Activated naive CD8-positive, alpha-beta T cell treated with anti-CD3 and anti-CD28 coated beads, Interleukin-2, amount 10 ng/mL, durations not matched to agents 7 days and 5 days (primary cell): ENCODE measurements at places on chromosomes 5 and 9. TPM values are rescaled to one million over a fixed set of nuclear protein-coding genes. Genes with fewer than 3 reads are reported as not detected.
A peak's percentile ranks its signal among the peaks of the same experiment; 100 is the strongest.

GRCh38 chr5:159362220-159362619 lies 31.9 kb upstream of the IL12B start:
- no peak overlapping the region for H3K4me3 ChIP-seq
- peaks cover 17% of the 10 kb centered on the region for H3K27me3 ChIP-seq
- H3K4me1 ChIP-seq: peaks cover 16% of the 10 kb centered on the region
- H3K36me3 ChIP-seq: peaks cover 9% of the 10 kb centered on the region
- no peak for DNase-seq

FOXD4L6 gene
- total RNA-seq: 0.28 TPM

IL13 gene
- total RNA-seq: 0.30 TPM

DNA sequence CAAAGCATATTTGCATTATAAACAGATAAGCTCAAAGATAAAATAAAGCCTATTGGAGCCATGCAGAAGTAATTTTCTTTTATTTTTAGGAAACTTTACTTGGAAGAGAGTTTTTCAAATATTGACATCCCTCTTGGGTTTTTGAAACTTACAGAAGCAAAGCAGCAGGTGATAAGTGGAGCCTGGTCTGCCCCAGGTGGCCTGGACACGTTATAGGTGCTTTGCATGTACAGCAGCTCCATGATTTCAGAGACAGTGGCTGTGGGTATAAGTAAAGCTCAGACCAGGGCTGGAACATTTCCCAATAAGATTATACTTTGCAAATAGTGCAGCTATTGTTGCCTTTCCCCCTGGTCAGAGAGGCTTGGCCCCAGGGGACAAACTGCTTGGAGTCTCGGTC lies 51.5 kb downstream of the CCDC192 start:
- H3K27me3 ChIP-seq: peaks cover 2% of the 10 kb centered on the region
- DNase-seq: no peak
- no peaks in the 10 kb centered on the region for H3K36me3 ChIP-seq
- H3K4me1 ChIP-seq: no peaks in the 10 kb centered on the region

TEX48 gene
- total RNA-seq: not detected

- H3K27me3 ChIP-seq: peaks cover 3% of the 10 kb centered on the region
- H3K4me1 ChIP-seq: no peaks in the 10 kb centered on the region
- no peaks in the 10 kb centered on the region for H3K36me3 ChIP-seq
- no peak overlapping the region for H3K4me3 ChIP-seq
Observed at GRCh38 chr9:78697618-78698017, 400.7 kb downstream of the PSAT1 start.

GRCh38 chr5:36459176-36460135 lies 146.9 kb upstream of the SLC1A3 start:
- H3K4me1 ChIP-seq: peaks cover 2% of the 10 kb centered on the region
- H3K27ac ChIP-seq: no peak overlapping the region
- H3K27me3 ChIP-seq: peaks cover 21% of the 10 kb centered on the region
- no peak for DNase-seq
- no peak overlapping the region for H3K4me3 ChIP-seq

GRCh38 chr5:139693676-139694364 lies 45.7 kb downstream of the CXXC5 start:
- H3K36me3 ChIP-seq: no peaks in the 10 kb centered on the region
- no peak overlapping the region for H3K4me3 ChIP-seq
- peak overlapping the region; percentile 38 for H3K27ac ChIP-seq

DNA sequence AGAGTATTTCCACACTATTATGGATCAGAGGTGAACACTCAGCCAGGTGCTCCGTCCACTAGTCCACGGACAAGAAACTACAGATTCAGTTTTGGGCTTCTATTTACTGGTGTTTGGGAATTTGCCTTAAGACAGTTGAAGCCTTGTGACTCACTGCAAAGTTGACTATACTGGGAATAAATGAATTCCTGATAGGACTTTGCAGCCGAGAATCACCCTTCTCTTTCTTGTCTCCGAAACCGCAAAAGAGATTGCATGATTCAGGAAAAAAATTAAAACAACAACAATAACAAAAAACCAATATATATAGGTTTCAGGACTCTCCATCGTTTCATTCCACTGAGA lies 716 bp downstream of the TMEM171 start:
- H3K36me3 ChIP-seq: no peaks in the 10 kb centered on the region
- H3K27ac ChIP-seq: no peak overlapping the region
- peak overlapping the region; percentile 31 for H3K4me3 ChIP-seq
- H3K27me3 ChIP-seq: peaks cover 61% of the 10 kb centered on the region
- peaks cover 8% of the 10 kb centered on the region for H3K4me1 ChIP-seq

DNA sequence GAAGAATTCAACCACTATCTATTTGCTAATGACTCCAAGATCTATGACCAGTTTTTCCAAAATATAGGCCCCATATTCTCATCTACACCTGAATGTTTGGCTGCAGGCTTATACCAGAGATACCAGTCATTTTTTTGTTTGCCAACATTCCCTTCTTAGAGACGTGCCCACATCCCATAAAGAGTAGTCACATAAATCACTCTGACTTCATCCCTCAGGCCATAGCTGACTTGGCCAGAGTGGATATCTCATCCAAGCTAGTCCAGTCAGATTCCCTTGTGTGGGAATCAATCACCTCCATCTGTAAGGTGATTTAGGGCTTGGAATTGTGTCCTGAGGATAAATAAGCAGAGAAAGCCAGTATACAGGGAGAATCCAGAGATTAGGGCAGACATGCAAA lies 124.3 kb upstream of the SLC24A2 start:
- H3K27me3 ChIP-seq: peaks cover 11% of the 10 kb centered on the region
- DNase-seq: no peak
- no peak overlapping the region for H3K27ac ChIP-seq
- H3K4me1 ChIP-seq: peaks cover 3% of the 10 kb centered on the region
- no peaks in the 10 kb centered on the region for H3K36me3 ChIP-seq

DNA sequence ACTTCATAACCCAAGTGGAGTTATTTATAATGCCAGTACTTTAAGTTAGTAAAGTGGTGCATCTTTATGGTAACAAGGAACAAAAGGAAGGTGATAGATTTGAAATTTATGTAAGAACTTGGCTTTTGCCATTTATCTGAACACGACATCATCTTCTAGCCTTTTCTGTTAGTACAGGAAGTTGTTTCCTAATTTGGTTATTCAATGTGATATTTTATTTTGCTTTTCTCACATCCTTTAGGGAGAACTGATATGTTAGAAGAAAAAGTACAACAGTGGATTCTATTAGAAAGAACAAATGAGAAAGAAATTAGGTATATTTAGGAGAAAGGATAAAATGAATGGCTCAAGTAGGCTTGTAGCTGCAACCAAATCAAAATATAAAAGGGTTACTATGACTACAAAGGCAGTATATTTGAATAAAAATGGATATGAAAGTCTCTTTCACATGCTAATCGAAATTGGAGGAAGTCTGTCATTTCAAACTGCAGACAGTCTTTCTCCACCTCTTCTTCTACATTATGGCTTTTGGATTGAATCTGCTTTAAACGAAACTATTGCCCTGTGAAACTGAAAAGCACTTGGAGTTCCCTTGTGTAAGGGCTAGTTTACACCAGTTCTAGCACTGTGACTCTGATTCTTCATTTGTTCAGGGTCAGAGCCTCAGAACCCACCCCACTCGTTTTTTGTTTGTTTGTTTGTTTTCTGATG lies 18.5 kb upstream of the SLC24A2 start:
- H3K27ac ChIP-seq: no peak overlapping the region
- peaks cover 26% of the 10 kb centered on the region for H3K27me3 ChIP-seq
- H3K36me3 ChIP-seq: no peaks in the 10 kb centered on the region
- no peaks in the 10 kb centered on the region for H3K4me1 ChIP-seq

DNA sequence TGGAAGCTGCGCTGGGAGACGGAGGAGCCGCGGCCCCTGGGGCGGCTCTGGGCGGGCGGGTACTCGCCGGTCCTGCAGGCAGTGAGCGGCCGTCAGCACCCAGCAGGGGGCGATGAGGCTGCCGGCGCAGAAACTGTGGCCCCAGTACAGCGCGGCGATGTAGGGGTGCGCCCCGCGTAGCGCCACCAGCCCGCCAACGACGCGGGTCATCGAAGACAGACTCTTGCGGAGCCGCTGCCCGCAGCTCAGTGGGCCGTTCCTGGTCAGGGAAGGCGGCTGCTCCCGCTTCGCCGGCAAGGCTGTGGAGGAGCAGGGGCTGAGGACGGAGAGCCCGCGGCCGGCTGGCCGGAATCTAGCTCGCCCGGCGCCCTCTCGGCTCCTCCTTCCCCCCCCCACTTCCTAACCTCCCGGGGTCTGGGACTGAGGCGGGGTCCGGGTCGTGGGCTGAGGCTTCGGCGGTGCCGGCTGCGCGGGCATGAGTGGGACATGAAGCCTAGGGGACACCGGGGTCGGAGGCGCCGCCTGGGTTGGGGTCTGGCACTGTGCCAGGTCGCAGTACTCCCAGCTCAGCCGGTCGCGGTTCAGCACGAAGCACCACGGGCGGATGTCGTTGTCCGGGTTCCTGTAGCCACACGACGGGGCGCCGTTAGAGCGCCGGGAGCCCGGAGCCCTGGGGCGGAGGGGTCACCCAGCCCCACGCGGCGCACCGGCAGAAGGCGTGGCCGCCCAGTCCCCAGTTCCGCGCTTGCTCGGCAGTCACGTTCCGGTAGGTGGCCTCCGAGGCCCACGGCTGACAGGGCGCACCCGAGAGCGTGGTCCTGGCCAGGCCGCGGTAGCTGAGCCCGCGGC lies 3.6 kb upstream of the PFN3 start:
- peak overlapping the region; percentile 74 for H3K27ac ChIP-seq
- no peaks in the 10 kb centered on the region for H3K36me3 ChIP-seq
- H3K4me3 ChIP-seq: peak overlapping the region; percentile 84
- peak; percentile 89 for DNase-seq
- H3K27me3 ChIP-seq: peaks cover 22% of the 10 kb centered on the region
- H3K4me1 ChIP-seq: peaks cover 35% of the 10 kb centered on the region

GRCh38 chr5:110965773-110966581 lies 105.5 kb upstream of the TSLP start:
- H3K4me3 ChIP-seq: no peak overlapping the region
- no peak for DNase-seq
- peaks cover 2% of the 10 kb centered on the region for H3K27me3 ChIP-seq
- no peaks in the 10 kb centered on the region for H3K36me3 ChIP-seq
- H3K27ac ChIP-seq: no peak overlapping the region

- no peak overlapping the region for H3K27ac ChIP-seq
- no peak overlapping the region for H3K4me3 ChIP-seq
- no peak for DNase-seq
Observed at GRCh38 chr5:133875179-133875578, 93.2 kb downstream of the C5orf15 start.

MPDZ gene
- total RNA-seq: not detected

GRCh38 chr5:176162198-176162597 lies 76.0 kb upstream of the SIMC1 start:
- H3K4me3 ChIP-seq: no peak overlapping the region
- H3K27ac ChIP-seq: no peak overlapping the region
- DNase-seq: no peak
- H3K4me1 ChIP-seq: no peaks in the 10 kb centered on the region

LRRC14B gene
- 0.37 TPM for total RNA-seq

GRCh38 chr9:33306037-33306436 lies 15.7 kb downstream of the NFX1 start:
- no peaks in the 10 kb centered on the region for H3K27me3 ChIP-seq
- no peak overlapping the region for H3K27ac ChIP-seq
- no peak for DNase-seq

C9orf43 gene
- total RNA-seq: 0.36 TPM

KIAA1191 gene
- 72.0 TPM for total RNA-seq

HTR1A gene
- not detected for total RNA-seq

ZNF618 gene
- total RNA-seq: 0.75 TPM

DNA sequence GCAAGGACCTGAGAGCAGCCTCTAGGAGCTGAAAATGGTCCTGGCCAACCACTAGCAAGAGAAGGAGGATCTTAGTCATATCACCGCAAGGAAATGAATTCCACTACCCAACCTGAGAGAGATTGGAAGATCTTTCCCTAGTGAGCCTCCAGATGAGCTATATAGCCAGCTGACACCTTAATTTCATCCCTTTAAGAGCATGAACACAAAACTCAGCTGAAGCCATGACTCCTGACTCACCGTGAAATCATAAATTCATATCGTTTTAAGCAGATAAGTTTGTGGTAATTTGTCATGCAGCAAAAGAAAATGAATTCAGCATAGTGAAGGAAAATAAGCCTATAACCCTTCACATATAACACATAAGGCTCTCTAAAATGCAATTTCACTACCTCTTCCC lies 23.5 kb downstream of the MAPKAP1 start:
- H3K4me3 ChIP-seq: no peak overlapping the region
- no peaks in the 10 kb centered on the region for H3K27me3 ChIP-seq
- H3K4me1 ChIP-seq: peaks cover 3% of the 10 kb centered on the region

DNA sequence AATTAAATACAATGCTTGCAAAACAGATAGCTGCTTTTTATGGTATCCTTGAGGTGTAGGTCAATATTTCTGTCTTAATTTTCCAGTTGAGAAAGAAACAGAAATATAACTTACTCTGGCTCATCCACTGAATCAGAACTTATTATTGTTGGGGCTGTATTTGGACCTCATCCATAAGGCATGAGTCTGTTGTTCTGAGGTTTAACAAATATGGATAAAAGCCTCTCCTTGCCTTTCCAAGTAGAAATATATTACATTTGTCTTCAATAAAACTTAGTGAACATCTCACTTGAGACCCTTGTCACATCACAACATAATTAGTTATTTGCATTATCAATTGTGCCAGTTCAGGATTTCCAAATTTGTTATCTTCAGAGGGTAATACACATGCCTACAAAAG lies 525.8 kb downstream of the AGTPBP1 start:
- no peak for DNase-seq
- no peak overlapping the region for H3K27ac ChIP-seq
- no peaks in the 10 kb centered on the region for H3K4me1 ChIP-seq
- no peak overlapping the region for H3K4me3 ChIP-seq
- peaks cover 10% of the 10 kb centered on the region for H3K27me3 ChIP-seq
- H3K36me3 ChIP-seq: no peaks in the 10 kb centered on the region

- H3K4me3 ChIP-seq: no peak overlapping the region
- H3K36me3 ChIP-seq: peaks cover 30% of the 10 kb centered on the region
- peaks cover 2% of the 10 kb centered on the region for H3K27me3 ChIP-seq
- no peak for DNase-seq
- peak overlapping the region; percentile 86 for H3K27ac ChIP-seq
- H3K4me1 ChIP-seq: peaks cover 11% of the 10 kb centered on the region
Observed at GRCh38 chr5:156870498-156870839, 20.4 kb downstream of the PPP1R2B start.

DNA sequence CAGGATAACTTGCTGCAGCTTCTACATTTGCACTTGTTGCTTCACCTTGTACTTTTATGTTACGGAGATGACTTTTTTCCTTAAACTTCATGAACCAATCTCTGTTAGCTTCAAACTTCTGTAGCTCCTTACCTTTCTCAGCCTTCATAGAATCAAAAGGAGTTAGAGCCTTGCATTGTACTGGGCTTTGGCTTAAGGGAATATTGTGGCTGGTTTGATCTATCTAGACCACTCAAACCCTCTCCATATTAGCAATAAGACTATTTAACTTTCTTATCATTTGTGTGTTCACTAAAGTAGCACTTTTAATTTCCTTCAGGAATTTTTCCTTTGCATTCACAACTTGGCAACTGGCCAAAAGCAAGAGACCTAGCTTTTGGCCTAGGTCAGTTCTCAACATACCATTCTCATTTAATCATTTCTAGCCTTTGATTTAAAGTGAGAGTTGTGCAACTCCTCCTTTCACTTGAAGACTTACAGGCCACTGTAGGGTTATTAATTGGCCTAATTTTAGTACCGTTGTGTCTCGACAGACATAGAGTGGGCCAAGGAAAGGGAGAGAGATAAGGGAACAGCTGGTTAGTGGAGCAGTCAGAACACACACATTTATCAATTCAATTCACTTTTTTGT lies 63.7 kb downstream of the SHOC1 start:
- peaks cover 16% of the 10 kb centered on the region for H3K36me3 ChIP-seq
- H3K4me3 ChIP-seq: no peak overlapping the region
- H3K27ac ChIP-seq: no peak overlapping the region
- H3K27me3 ChIP-seq: no peaks in the 10 kb centered on the region
- no peak for DNase-seq
- peaks cover 2% of the 10 kb centered on the region for H3K4me1 ChIP-seq

TTC23L gene
- not detected for total RNA-seq

ALAD gene
- total RNA-seq: 33.9 TPM

GDNF gene
- not detected for total RNA-seq
